ENCODE measurements at places on chromosomes 5 and 9.

- DNase-seq = no peak
Measured at GRCh38 chr9:105425816-105426433, 21.9 kb upstream of the FSD1L start.

DNA sequence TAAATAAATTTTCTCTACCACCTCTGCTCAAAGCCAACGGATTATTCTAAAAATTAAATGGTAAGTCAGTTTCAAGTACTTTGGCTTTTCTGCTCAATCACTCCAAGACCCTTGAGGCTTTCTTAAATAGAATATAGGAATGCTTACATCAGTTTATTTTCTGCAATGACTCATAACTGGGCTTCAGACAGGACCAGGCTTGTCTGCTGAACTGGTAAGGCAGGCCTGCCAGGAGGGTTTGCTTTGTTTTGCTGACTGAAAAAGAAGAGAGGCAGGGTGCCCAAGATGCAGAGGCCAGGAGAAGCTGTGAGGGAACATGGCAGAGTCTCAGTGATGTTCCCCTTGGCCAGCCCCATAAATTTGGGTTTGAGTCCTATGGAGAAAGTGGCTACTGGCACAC is 60.3 kb upstream of the EPB41L4A start:
- no peak for DNase-seq

DNA sequence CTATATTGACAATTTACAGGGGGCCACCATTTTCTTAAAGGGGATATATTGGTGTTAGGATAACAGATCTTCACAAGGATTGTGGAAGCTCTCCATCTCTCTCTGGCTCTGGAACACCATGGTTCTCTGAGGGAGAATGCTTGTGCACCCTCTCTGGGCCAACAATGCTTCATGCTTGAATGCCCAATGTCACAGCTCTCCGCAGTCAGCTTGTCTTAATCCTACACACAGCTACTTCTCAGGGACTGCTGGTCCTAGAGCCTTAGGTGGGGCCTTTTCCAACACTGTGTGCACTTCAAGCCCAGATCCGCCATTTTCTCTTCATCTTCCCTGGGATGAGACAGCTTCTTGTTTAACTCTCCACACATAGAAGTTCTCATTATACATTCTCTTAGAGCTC is 6.9 kb upstream of the PDLIM4 start:
- DNase-seq = no peak

- DNase-seq = no peak
Measured at GRCh38 chr9:128439273-128439672, 16.5 kb upstream of the ODF2 start.

GRCh38 chr5:170832241-170832640 is 29.6 kb upstream of the RANBP17 start:
- DNase-seq = no peak

GRCh38 chr5:175434800-175435199 is 9.2 kb downstream of the DRD1 start:
- no peak for DNase-seq

- no peak for DNase-seq
Measured at GRCh38 chr5:74402553-74402952, 238.0 kb downstream of the ENC1 start.

- DNase-seq = no peak
Measured at GRCh38 chr9:133003071-133003461, 24.6 kb downstream of the GFI1B start.

GRCh38 chr9:115913696-115914095 is 239.9 kb upstream of the PAPPA start:
- no peak for DNase-seq

- no peak for DNase-seq
Measured at GRCh38 chr5:40220260-40220659, 459.5 kb upstream of the PTGER4 start.

GRCh38 chr9:123567013-123567412 is 211.0 kb downstream of the CRB2 start:
- DNase-seq = no peak

GRCh38 chr5:10987276-10987924 is 226.4 kb upstream of the DAP start:
- DNase-seq = no peak

DNA sequence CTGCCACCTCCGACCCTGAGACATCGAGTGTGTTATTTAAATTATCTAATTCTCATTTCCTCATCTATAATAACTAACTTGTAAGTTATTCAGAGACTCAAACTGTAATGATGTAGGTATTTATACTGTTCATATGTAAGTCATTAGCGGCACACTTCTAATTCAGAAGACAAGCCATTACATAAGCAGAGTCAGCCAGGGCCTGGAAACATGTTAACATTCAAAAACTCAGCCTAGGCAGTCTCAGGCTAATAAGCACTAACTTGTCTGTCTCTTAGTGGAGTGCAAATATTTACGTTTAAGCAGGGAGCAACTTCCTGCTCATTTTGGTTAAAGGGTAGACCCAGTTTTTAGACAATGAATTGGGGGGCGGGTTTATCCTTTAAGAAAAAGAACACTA is 598.4 kb downstream of the ACTL7B start:
- DNase-seq = no peak

- DNase-seq = no peak
Measured at GRCh38 chr9:78406146-78406545, 109.2 kb downstream of the PSAT1 start.

DNA sequence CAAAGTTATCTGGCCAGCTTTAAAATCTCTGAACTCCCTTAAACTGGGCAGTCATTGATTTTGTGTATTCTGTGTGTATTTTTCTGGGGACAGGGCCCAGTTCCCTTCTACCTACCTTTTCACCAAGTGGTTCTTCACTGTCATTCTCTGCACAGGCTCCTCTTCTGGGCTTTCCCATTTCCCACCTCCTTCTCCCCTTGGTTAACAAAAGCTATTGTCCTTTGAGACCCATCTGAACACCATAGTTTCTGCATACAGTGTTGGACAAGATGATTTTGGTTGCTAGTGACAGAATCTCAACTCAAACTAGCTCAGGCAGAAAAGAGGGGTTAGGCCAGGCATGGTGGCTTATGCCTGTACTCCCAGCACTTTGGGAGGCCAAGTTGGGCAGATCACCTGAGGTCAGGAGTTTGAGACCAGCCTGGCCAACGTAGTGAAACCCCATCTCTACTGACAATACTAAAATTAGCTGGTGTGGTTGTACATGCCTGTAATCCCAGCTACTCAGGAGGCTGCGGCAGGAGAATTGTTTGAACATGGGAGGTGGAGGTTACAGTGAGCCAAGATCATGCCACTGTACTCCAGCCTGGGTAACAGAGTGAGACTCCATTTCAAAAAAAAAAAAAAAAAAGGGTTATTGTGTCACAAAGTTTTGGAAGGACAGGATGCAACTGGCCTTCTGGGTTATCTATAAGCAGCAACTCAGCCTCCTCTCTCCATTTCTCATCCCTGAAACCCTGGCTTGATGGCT is 31.0 kb upstream of the ANKRD34B start:
- no peak for DNase-seq

- DNase-seq = no peak
Measured at GRCh38 chr5:113434889-113435288, at the start of gene TSSK1B. TSS of gene TSSK1B (minus strand) at chr5:113434989. CDS start at chr5:113434839, 150 bp downstream.

GRCh38 chr5:137217599-137218200 is 281.4 kb downstream of the SPOCK1 start:
- DNase-seq = no peak

DNA sequence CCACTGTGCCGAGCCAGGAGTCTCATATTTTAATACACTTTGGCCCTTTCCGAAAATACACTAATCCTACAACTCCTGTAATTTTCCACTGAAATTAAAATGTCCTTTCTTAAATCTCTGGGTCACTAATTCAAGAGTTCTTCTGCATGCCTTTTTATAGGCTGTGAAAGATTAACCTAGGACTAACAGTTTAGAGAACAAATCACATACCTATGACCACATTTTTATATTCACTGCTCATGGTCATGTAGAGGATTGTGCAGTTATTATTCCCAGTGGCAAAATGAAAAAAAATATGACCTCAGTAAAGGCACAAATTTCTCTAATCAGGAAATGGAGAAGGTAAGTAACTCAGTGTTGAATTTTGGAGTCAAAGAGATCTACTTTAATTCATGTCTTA is 33.4 kb downstream of the SLCO4C1 start:
- DNase-seq = no peak

DNA sequence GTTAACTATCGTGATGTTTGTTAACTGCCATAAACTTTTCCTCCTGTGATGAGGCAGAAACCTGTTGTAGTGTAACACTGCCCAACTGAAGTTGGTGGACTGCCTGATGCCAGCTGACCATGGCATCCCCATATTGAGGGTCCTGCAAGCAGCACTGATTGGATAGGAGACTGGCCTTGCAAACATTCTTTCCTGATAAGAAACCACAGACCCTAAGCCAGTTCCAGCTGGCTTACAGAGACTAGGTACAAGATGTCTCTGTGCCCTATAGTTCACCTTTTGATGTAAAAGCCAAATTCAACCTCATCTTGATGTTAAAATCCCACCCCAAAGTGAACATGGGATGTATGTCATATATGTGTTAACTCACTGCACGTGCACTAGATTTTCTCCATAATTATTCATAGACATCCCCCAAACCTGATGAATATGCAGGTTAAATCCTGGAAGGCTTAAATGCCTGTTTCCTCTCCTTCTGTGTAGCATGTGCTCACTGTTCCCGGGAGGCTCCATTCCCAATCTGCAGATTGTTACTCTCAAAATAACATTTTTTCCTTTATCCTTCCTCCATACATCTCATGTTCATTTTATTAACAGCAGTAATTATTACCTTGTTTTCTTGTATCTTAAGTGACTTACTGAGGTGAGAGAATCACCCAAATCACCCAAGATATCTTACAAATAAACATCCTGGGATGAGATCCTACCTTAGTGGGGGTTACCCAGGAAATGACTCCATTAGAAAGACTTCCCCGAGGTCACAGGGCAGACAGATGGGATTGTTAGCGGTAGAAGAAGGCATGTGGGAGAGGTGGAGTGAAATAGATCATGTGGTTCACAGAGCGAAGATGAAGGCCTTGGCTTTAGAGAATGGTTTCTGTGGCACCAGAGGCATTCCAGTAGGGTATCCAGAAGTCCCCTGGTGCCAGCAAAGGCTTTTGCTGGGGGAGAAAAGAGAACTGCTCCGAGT is 566.7 kb downstream of the CCDC171 start:
- DNase-seq = no peak

DNA sequence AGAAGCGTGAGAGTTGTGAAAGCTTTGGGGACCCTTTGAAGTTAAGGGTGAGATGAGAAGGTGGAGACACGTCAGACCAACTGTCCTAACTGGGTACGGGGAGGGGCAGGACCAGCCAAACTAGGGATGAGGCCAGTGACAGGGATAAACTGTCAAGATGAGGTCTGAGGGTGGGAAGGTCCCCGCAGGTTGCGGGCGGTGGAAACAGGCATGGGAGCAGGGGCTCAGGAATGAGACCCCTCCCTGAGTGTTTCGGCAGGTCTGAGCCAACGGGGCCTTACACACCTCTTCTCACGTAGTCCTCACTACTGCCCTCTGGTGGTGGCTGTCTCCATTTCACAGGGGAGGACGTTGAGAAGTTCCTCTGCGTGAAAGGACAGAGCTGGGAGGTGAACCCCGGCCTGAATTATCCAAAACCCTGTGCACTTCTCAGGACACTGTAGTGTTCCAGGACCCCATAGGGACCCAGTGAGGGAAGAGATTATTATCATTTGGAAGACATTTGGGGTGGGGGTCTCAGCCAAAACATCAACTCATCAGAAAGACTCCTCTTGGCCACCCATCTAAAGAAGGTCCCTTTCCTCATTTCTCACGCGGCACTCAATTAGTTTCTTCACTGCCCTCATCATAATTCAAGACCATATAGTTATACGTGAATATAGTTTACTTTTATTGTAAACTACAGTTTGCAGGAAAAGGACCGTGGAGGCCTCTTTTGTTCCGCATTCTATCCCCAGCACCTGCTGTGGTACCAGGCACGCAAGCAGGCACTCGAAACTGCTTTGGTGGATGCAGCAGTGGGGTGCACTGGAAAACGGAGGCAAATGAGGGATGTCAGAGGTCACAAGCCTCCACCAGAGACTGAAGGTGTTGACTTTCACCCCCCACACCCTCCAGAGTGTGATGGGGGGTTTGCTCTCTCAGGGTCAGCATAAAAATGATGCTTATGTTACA is 21.7 kb upstream of the NANS start:
- DNase-seq = peak; percentile 34

DNA sequence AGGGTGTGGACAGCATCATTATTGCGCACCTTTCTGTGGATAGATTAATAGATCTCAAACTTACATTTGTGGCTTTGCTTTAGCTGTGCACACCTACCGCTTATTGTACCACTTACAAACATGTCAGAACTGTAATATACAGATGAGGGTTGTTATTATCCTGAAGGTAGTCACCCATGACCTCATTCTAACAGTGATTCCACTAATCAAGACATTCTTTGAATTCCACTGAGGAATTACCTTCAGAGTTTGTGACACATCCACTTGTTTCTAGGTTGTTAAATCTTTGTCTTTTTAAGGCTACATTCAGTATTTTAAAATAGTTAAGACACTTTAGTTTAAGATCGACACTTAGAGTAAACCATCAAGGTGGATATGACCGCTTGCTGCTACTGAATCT is 7.8 kb downstream of the KCNV2 start:
- DNase-seq = no peak

DNA sequence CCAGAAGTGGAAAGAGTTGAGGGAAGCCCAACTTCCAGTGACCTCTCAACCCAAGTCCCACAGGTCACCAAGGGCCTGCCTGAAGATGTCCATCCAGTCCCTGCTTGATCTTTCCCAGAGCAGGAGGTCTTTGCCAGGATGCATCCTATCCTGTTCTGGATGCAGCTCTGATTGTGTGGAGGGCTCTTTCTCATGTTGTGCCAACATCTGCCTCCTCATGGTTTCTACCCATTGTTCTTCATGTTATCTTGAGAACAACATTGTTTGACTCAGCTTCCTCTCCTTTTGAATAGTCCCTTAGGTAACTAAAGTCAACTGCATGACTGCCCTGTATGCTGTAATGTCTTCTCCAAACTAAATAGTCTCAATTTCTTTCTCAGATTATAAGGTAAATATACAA is 169.3 kb downstream of the CCDC192 start:
- DNase-seq = no peak

DNA sequence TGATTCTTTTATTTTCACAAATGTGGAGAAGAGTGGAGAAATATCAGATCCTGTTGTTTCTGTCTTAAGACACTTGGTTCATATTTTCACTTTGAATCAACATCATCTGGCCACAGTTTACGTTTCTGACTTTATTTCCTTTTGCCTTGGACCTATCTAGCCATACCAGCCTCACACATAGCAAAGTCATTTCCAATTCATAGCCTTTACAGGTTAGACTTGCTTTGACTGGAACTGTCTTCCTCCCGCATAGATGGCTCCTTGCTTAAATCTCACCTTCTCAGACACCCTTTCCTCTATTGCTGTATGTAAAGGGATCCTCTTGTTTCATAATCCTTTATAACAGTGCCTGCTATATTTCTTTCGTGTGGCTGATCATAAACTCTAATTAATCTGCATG is 297.8 kb downstream of the SH3GL2 start:
- no peak for DNase-seq

Measured in caudate nucleus (tissue), 63 donors.